A549 treated with CpdA at 1 μM for 4 hours (cell line): ENCODE measurements at places on chromosomes 11 and 22. TPM values are rescaled to one million over a fixed set of nuclear protein-coding genes. Genes with fewer than 3 reads are reported as not detected.

The LRRN4CL gene
- total RNA-seq, result 0.08 to 0.12 TPM (median 0.10 TPM) in 3 of 5 replicates, not detected in the others

The FZD4 gene
- total RNA-seq, result 1.1 to 1.7 TPM (median 1.3 TPM) in 5 replicates

The RASL10A gene
- 0.13 to 0.32 TPM (median 0.24 TPM) in 4 of 5 replicates, not detected in the other for total RNA-seq

The WNT7B gene
- 108 to 146 TPM (median 138 TPM) in 5 replicates for total RNA-seq

The DBX1 gene
- not detected in 5 replicates for total RNA-seq

The TMEM126B gene
- total RNA-seq, result 55.8 to 78.6 TPM (median 62.1 TPM) in 5 replicates

The PRCP gene
- 48.3 to 53.7 TPM (median 49.9 TPM) in 5 replicates for total RNA-seq

The BTG4 gene
- total RNA-seq, result 0.09 to 0.22 TPM (median 0.11 TPM) in 3 of 5 replicates, not detected in the others

The CCS gene
- total RNA-seq, result 24.2 to 30.2 TPM (median 26.9 TPM) in 5 replicates

The OR51M1 gene
- total RNA-seq, result not detected in 5 replicates

The SERPING1 gene
- 0.37 to 1.1 TPM (median 0.64 TPM) in 5 replicates for total RNA-seq
